Activated CD8-positive, alpha-beta memory T cell treated with anti-CD3 and anti-CD28 coated beads, Interleukin-2, amount 50 U/mL, for 4 hours (primary cell): ENCODE measurements at places on chromosomes 11 and 22.

DNA sequence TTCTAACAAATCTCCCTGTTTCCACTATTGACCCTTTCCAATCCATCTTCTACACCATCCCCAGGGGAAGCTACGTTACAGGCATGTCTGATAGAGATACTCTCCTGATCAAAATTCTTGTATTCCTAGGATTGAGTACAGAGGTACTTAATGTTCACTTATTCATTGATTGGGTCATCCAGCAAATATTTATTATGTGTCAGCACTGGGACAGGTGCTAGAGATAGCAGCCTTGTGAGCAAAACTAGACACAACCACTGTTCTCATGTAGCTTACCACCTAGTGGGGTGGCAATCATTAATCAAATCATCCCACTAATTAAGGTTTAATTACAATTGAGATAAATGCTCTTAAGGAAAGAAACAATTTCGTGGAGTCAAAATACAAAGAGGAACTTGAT, 9.4 kb upstream of the RTCB start:
- DNase-seq = no peak

DNA sequence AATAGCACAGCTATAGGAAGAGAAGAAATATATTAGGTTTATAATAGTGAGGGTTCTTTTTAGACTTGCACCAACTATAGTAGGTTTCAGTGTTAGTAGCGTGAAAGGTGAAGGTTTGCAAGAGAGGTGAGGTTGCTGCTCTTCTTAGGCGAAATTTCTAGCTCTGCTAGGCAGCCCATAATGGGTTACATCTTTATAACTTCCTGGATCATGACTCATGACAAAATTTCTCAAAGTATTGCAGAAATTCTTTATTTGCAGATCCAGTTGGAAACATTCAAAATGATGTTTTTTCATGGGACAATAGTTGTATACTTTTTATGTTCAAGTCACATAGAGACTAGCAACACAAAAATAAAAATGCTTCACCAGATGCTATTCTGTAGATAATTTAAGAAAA, 260.0 kb downstream of the SOX6 start:
- DNase-seq = no peak

- DNase-seq = no peak
Observed at GRCh38 chr11:1745701-1746320, 4.6 kb downstream of the IFITM10 start.

DNA sequence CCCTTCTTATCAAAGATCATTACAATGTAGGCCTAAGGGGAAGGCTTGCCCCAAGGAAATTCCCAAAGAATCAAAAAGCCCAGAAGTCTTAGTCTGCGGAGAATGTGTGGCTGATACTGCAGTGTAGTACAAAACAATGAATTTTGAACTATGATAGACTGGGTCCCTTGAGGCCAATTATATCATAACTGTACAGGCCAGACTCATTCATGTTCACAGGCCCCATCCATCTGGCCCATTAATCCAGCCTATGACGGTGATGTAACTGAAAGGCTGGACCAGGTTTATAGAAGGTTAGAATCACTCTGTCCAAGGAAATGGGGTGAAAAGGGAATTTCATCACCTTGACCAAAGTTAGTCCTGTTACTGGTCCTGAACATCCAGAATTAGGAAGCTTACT, 35.2 kb downstream of the IGLL1 start:
- no peak for DNase-seq

DNA sequence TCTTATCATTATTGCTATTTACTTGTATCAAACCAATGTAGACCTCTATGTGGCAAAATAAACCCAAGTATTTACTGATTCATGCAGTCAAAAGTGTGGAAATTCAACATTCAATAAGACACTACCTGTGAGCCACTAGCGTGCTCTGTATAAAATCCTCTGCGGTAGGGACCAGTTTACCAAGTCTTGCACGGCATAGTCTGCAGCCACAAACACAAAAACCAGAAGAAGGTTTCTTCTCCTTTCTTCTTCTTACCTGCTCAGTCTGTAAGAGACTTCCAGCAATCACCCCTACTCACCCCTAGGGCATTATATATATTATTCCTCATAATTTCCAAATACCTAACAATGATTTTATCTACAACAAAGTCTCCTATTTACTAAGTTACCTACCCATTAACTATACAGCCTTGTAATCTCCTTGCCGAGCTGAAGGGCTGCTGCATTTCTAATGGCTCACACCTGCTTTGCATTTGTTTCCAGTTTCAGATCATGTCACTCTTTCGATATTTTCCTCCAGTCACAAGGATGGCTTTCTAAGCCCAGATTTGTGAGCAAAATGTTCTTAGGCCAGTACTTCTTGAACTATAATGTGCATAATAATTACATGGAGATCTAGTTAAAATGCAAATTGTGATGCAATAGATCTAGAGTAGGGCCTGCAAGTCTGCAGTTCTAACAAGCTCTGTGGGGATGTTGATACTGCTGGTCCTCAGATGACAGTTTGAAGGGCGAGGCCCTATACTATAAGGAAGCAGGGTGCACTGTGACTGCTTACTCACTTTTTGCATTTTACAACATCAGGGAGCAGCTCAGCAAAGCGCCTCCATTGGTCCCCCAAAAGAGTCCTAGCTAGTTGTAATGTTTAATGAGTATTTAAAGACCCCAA, 191.9 kb upstream of the DDI1 start:
- no peak for DNase-seq

DNA sequence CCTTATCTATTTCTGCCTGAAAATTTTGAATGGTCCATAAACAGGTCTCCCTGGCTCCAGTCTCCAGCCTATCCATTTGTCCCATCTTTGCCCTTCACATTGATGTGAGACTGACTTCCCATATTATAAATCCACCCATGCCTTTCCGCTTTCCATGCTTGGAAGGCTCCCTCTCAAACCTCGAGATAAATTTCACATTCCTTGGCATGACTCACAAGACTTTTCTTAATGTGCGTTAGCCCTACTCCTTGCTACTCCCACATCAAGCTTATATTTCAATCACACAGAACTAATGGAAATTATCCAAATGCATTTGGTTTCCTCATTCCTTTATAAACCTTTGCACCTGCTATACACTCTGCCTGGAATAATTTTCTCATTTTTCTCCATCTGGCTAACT, 163.7 kb upstream of the NTM start:
- no peak for DNase-seq

- DNase-seq = no peak
Observed at GRCh38 chr11:75337195-75337654, 14.2 kb downstream of the ARRB1 start.

DNA sequence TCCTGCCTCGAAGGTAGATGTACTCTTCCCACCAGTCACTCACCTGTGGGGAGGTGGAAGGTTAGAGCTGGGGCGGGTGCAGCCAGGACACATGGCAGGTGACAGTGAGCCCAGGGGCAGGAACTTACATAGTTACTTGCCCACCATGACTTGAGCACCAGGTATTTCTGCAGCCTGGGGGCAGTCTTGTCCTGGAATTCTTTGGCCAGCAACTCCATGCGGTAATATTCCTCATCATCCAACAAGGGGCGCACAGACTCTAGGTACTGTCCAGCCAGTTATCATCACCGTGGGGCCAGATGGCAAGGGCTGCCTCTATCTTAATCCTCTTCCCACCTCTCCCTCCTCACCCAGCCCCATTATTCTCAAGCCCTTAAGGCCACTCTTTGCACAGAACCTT, 2.2 kb downstream of the CPT1B start:
- DNase-seq = no peak

- peak; percentile 31 for DNase-seq
Observed at GRCh38 chr22:46754110-46754799, 8.2 kb upstream of the TBC1D22A start.

DNA sequence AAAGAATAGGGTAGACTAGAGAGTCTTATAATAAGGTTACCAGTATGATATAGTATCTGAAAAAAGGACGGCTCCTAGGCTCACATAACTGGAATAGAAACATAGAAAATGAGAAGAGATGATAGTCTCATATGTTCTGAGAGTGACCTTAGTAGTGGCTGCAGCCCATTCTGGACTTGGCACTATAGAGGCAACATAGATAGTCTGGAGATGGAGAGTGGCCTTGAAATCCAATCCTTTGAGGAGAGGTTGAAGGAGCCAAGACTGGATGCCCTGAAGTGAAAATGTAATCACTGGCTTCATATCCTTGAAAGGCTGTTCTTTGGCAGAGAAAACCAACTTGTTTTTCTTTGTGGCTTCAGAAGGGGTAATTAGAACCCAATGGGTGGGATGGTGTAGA, 81.1 kb downstream of the STIM1 start:
- DNase-seq = no peak

- no peak for DNase-seq
Observed at GRCh38 chr11:94147433-94147845, 18.8 kb downstream of the PANX1 start.

DNA sequence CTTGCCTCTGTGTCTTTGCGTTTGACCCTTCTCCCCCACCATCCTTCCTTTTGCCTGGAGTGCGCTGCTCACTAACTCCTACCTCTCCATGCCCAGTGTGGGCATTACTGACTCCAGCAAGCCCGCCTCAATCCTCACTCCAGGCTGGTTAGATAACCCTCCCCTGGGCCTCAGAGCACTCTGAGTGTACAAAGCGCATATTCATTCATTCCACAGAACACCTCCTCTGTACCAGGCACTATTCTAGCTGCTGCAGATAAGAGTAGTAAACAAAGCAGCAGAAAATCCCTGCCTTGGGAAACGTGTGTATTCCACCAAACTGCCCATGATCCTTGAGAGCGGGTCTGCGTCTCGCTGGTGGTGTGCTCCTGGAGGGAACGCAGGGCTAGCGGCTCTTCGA, 3.2 kb downstream of the SLC22A8 start:
- DNase-seq = no peak

- DNase-seq = no peak
Observed at GRCh38 chr11:122235615-122236014, 119.6 kb upstream of the BLID start.

DNA sequence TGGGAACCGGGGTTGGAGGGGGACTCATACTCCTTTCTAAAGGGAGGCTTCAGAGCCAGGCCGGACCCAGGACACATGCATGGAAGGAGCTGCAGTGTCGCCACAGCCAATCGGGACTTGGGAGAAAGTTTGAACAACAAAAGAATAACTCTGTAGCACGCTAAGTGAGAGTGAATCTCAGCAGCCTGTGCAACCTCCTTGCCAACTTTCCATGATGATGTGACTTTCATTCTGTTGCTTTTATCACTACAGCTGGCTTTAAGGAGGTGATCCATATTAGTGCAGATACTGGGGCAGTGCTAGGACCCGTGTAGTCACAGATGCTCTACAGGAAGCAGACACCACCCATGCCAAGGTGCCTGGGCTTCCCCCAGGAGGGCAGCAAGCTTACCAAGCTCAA, 157.3 kb downstream of the MPPED1 start:
- DNase-seq = no peak

DNA sequence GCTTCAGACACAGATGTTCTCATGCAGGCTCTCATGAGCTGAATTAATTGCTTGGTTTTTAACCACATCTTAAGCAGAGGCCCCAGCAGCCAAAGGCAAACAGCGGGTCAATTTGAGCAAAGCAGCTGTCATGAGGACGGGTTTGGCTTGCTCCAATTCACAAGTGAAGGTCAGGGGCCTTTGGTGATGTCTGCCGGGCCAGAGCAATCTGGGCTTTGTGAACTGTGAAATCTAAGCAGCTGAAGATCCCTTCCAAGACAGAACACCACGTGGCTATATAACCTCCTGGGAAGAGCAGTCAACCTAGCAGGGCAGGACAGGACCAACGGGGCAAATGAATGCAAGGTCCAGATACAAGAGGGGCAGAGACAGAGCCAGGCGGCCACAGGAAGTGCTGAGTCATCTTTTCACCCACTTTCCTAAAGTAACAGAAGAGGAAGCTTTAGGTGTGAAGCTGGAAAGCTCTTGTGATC, 187.3 kb upstream of the B3GAT1 start:
- no peak for DNase-seq

GRCh38 chr22:42313804-42314581, 43.5 kb upstream of the TCF20 start:
- no peak for DNase-seq

- DNase-seq = no peak
Observed at GRCh38 chr22:31244943-31245451, 32.9 kb downstream of the LIMK2 start.

- DNase-seq = no peak
Observed at GRCh38 chr11:62139526-62140303, 15.9 kb downstream of the INCENP start.

DNA sequence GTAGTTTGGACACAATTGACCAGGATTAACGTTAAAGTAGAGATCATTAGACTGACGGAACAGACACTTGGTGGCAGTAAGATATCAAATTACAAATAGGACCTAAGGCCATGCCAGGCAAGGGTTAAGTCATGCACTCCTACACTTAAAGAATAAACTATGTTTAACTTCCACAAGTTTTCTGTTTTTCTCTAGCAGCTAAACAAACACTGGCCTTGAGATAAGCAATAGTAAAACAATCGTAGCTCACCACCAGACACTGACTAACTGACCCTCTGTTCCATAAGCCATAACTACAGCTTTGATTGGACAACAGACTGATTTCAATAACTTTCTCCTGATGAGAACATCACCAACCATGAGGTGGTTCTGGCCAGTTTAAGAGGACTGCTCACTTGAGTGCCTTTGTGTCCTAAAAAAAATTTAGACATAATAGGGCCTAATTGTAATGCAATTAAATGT, 2.0 kb upstream of the CEP126 start:
- no peak for DNase-seq

DNA sequence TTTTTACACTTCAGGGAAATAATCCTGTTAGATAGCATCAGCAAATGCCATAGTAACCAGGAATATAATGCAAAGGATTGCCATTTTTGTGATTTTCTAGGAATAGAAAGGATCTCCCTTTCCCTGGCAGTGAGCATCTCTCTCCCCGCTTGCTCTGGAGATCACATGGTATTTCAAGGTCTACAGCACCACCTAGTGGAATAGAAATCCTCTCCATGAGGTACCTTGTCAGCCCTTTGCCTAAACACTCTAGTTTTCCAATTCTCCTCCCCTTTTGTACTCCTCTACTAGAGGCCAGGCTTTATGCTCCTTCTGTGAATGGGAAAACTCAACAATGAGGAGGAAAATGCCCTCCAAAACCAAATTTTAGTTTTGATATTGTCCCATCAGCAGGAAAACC, 78.4 kb downstream of the XRRA1 start:
- DNase-seq = no peak

- no peak for DNase-seq
Observed at GRCh38 chr22:49993649-49994360, 18.8 kb downstream of the IL17REL start.

- no peak for DNase-seq
Observed at GRCh38 chr11:19430754-19431398, 190.1 kb upstream of the E2F8 start.

GRCh38 chr11:74397501-74398243, 561 bp downstream of the PGM2L1 start:
- DNase-seq = no peak

DNA sequence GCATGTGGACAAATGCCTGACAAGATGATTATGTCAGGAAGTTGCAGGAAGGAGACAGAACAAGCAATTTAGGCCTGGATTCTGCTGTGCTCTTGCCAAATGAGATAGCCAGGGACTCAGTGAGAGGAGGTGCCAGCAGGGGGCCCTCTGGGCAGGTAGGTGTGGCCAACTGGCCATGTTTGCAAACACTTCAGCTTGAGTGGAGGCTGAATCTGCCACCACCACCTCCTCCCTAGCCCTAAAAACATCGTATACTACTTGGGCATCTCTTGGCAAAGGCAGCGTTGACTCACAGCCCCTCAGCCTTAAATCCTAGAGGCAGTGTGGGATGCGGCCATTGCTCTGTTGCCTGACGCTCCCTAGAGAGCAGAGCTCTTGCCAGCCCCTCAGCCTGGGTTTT, 95.1 kb upstream of the PLET1 start:
- DNase-seq = no peak
